Vagina (tissue), 2 donors: ENCODE measurements at places on chromosomes 6 and 20.
A peak's percentile ranks its signal among the peaks of the same experiment; 100 is the strongest.

DNA sequence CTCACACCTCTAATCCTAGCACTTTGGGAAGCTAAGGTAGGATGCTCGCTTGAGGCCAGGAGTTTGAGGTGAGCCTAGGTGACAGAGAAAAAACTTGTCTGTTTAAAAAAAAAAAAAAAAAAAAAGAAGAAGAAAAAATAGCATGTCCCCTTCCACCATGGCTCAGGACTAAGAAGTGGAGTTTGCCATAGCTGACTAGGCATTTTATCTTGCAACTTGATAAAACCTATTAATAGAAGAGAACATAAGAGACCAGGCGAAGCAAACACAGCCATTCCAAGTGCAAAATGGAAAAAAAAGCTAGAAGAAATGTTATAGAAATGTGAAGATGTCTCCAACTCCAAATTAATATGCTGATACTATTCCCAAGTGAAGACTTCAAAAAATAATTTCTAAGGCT lies 277.5 kb downstream of the MEI4 start:
- DNase-seq = no peak

GRCh38 chr20:33648396-33649004 lies 13.6 kb upstream of the C20orf144 start:
- no peak for DNase-seq

- no peak for DNase-seq
These were observed 12.9 kb downstream of the IPCEF1 start for GRCh38 chr6:154343473-154344308.

GRCh38 chr6:105774247-105774646 lies 311.9 kb upstream of the PRDM1 start:
- no peak for DNase-seq

GRCh38 chr6:110217266-110217665 lies 37.0 kb downstream of the CDC40 start:
- no peak for DNase-seq

- DNase-seq = no peak
These were observed 130.2 kb upstream of the SSTR4 start for GRCh38 chr20:22904905-22905304.

DNA sequence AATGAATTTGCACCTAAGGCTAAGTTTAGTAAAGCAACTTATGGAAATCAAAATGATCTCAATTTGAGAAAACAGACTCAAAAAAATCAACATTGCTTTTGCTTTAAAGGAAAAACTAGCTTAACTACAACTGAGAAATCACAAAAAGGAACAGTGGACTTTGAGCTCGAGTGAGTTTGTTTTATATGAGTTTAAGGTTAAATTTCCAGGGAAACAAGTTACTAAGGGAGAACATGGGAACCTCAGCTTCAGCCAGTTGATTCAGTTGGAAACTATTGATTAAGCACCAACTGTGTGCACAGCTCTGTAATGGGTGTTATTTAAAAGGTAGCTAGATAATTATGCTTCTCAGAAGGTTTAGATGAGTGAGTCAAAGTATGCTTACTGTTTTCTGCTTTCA lies 85.7 kb downstream of the TBC1D7 start:
- DNase-seq = no peak

DNA sequence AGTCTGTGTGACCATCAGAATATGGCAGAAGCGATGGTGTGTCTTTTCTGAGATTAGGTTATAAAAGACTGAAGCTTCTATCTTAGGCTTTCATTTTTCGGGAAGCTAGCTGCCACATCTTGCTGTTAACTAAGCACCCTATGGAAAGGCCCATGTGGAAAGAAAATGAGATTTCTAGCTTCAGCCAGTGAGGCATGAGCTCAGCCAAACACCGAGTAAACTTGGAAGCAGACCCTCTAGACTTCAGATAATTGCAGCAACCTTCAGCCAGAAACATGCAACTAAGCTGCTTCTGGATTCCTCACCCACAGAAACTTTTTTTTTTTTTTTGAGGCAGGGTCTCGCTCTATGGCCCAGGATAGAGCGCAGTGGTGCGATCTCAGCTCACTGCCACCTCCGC lies 20.6 kb downstream of the LOC128125822 start:
- DNase-seq = no peak

- no peak for DNase-seq
These were observed 25.5 kb downstream of the FAM184A start for GRCh38 chr6:119052987-119053386.

- no peak for DNase-seq
These were observed at the start of gene HDDC2 for GRCh38 chr6:125301435-125302391. TSS of gene HDDC2 (minus strand) at chr6:125301967. CDS start at chr6:125301932, 35 bp downstream.

GRCh38 chr6:43142101-43142500 lies 29.0 kb upstream of the SRF start:
- no peak for DNase-seq

GRCh38 chr20:47876311-47877088 lies 91.2 kb upstream of the SULF2 start:
- no peak for DNase-seq

GRCh38 chr6:42339991-42340401 lies 111.7 kb downstream of the TRERF1 start:
- no peak for DNase-seq

GRCh38 chr6:2758980-2759379 lies 6.2 kb upstream of the WRNIP1 start:
- DNase-seq = no peak

- DNase-seq = no peak
These were observed 62.1 kb downstream of the FOXO3 start for GRCh38 chr6:108622641-108623298.

- no peak for DNase-seq
These were observed 56.4 kb upstream of the IYD start for GRCh38 chr6:150312395-150312794.

- DNase-seq = no peak
These were observed 254.8 kb downstream of the FOXC1 start for GRCh38 chr6:1864496-1864895.

DNA sequence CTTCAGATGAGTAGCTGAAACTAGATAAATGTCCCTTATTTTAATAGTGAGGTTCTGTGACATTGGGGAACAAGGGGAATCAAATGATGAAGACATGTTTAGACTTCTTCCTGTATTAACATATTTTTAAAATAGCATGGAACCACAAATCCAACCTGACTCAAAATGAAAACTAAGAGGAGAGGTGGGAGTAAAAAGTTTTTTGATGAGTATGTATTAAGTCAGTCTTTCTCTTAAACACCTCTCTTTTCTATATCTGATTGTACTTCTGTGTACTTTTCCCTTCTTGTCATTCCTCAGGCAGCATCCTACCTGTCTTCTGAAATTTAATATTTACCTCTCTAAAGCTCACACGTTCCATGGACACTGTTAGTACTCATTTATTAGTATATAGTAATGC lies 8.7 kb upstream of the SDHAF4 start:
- no peak for DNase-seq

DNA sequence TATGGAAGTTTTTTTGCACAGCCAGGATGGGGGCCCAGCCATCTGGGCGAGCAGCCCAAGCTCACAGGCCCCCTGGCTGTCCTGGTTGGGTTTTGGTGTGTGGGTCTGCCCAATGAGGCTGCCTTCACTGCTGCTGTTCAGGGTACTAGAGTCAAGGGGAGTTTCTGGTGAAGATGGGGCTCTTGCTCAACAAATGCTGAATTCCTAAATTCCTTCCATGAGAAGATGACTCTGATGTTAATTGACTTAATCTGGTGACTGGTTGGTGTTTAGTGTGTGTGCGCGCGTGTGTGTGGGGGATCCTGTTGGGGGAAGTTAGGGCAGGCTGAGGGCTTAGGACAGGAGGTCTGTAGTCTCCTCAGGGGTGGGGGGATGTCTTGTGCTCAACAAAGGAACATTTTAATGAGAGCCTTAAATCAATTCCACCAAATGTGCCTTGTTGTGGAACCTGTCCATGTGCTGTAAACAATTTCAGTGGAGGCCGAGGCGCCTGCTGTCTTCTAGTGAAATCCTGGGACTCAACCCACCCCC lies 1.9 kb downstream of the PTK7 start:
- no peak for DNase-seq

DNA sequence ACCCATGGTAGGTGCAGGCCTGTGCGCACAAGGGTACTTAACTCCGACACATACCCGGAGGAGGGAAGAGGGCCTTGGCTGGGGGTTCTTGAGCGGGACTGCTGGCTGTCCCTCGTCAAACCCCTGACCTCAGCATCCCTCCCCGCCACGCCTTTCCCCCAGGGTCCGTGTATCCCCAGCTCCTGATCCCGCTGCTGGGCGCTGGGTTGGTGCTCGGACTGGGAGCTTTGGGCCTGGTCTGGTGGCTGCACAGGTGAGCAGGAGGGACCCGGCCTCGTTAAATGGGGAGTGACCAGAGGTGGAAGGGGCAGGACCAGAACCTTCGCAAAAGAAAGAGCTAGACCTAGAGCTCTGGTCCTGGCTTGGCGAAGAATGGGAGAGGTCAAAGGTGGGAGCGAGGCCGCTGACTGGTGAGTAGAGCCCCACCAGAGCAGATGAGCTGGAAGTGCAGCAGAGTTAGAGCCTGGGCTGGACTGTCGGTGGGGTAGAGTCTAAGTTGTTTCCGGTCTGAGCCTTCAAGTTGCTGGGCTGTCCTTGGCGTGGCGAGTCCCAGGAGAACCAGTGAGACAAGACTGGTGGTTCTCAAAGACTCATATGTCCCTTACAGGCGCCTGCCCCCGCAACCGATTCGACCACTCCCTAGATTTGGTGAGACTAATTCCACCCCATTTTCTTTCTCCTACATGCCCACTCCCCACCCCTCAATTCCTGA lies 963 bp downstream of the MPIG6B start:
- no peak for DNase-seq

DNA sequence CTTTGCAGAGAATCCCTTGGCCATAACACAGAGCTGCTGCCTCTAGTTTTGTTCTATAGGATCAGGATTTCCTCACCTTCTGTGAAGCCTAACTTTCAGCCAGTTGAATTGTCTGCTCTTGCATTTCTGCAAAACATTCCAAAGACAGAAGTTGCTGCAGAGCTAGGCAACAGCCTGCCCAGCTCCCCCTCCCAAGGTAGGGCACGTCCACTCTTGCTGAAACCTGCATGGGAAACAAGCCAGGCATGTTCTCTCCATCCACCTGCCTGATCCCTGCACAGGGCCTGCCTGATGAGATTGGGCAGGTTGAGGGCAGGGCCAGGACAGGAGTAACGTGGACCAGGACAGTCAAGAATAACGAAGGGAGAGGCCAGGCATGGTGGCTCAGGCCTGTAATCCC lies 58.9 kb upstream of the NAA20 start:
- no peak for DNase-seq

- DNase-seq = no peak
These were observed 6.0 kb downstream of the LAMA5 start for GRCh38 chr20:62360854-62361798.

DNA sequence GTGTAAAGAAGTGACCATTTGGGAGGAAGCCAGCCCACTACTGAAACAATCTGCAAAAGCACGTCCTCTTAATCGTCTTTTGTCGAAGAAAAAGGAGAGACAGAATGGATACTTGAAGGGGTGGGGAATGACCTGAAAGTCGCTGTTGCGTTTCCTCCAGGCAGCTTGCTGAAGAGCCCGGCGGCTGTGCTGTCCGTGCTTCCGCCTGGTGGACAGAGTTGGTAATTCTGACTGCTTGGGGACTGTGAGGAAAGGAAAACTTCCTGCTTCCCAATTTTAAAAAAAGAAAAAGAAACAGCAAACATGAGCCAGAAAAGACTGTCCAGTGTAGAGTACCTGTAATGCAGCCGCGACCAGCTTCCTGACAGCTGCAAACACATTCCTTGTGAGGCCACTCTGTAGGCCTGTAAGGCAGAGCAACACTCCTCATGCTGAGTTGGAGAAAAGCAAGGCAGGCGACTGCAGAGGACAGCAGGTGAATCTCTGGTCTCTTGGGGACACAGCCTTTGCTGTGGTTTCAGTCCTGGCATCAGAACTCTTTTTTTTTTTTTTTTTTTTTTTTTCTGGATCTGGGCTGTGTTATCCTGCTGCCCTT lies 251.1 kb upstream of the TBX18 start:
- DNase-seq = no peak

DNA sequence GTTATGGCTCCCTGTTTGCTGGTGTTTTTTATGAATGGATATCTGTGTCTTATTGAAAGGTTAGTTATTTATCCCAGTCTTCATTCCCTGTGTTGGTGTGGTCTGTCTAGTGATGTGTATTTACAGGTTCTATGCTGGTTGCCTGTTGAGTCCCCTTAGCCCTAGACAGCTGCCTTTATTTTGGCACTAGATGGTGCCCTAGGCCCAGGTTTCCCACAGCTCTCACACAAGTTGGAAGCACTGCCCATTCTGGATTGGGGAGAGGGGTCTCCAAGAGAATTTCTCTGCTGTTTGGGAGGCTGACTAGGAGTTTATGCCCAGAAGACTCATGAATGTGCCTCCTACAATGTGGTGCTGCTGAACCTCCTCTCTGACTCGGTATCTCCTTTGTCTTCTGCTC lies 12.4 kb downstream of the GRM1 start:
- no peak for DNase-seq

DNA sequence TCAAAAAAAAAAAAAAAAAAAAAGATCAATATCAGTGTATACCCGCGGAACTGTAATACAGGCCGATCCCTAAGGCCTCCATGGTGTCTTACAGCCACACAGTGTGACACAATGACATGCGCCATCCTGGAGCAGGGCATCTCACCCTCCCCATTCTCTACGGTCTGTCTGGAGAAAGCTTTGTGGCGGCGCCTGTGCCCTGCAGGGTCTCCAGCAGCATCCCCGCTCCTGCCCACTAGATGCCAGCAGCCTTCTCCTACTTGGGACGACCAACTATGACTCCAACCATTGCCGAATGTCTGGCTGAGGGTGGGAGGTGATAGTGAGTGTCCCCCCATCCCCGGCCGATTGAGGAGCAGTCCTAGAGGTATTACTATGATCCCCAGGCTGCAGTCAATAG lies 558.8 kb upstream of the AGPAT4 start:
- peak; percentile 49 for DNase-seq
